Hematopoietic multipotent progenitor cell treated with erythropoietin and hydrocortisone succinate and interleukin-3 and kit ligand, for 8 days (in vitro differentiated cells): ENCODE measurements at places on chromosomes 6 and 20.
A peak's percentile ranks its signal among the peaks of the same experiment; 100 is the strongest.

GRCh38 chr6:36248980-36249379, 20.9 kb upstream of the PNPLA1 start:
- no peak for DNase-seq

GRCh38 chr6:25166955-25167748, 112.0 kb upstream of the CARMIL1 start:
- DNase-seq, result no peak

GRCh38 chr20:10777710-10778109, 103.9 kb upstream of the JAG1 start:
- no peak for DNase-seq

DNA sequence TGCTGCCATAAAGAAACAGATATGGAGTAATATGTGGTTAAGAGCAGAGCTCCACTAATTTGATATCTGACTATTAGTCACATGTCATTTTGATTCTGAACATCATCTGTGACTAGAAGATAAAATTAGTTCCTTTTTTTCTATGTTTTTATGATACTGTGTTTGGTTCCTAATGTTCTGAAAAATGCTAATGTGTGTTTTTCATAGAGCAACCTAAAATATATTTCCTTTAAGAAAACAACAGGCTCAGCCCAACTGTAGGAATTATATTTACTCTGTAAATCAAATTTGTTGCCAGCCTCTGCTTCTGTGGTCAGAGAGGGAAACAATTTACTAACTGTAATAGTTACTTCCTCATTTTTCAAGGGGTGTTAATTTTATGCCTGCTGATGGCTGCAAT, 33.3 kb upstream of the TXLNB start:
- DNase-seq, result peak; percentile 66

GRCh38 chr6:75196081-75196687, 9.7 kb downstream of the COL12A1 start:
- no peak for DNase-seq

GRCh38 chr6:111477481-111477938, 5.5 kb downstream of the REV3L start:
- DNase-seq, result no peak

GRCh38 chr20:14673164-14673563, 335.8 kb upstream of the FLRT3 start:
- no peak for DNase-seq

DNA sequence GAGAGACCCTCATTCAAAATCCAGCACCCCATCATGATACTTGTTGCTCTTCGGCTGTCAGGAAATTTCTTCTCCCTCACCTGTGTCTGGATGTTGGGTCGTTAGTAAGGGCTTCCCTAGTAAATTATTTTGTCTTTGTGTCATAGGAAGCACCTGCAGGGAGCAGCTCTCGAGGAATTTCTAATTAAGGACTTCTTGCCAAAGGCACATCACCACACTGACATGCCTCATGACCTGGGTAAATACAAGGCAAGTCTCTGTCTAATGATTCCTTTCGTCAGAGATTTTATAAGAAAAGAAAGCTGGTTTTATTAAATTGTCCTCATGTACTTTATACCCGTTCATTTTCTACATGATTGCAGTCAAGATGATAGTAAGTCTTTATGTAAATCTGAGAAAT, at the start of gene NOX3:
Gene NOX3 (minus strand): TSS at position 74 of the 400 bp plus-strand sequence. CDS start 39 bp downstream, at position 35.
- DNase-seq, result no peak

DNA sequence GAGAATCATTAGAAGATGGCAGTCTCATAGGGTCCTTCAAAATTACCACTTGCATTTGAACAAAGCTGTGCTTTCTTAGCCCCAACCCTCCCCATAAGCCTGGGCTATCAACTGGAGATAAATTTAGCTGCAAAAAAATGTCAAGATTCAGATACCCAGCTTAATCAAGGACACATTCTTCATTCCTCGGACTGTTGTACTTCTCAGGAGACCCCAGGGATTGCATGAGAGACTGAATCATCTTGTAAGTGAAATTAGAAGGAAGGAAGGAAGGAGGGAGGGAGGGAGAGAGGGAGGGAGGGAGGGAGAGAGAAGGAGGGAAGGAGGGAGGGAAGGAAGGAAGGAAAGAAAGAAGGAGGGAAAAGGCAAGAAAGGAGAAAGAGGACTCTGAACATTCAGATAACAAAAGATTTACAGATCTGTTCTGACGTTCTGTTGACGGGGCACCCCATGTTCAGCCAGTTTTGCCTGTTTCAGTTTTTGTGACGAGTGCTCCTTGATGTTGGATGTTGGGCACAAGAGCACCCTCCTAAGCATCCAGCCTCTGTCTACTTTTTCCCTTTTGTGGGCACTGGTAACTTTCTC, 498.7 kb downstream of the PREX1 start:
- no peak for DNase-seq

- DNase-seq, result no peak
Measured at GRCh38 chr6:159233365-159234101, 64.3 kb downstream of the FNDC1 start.

DNA sequence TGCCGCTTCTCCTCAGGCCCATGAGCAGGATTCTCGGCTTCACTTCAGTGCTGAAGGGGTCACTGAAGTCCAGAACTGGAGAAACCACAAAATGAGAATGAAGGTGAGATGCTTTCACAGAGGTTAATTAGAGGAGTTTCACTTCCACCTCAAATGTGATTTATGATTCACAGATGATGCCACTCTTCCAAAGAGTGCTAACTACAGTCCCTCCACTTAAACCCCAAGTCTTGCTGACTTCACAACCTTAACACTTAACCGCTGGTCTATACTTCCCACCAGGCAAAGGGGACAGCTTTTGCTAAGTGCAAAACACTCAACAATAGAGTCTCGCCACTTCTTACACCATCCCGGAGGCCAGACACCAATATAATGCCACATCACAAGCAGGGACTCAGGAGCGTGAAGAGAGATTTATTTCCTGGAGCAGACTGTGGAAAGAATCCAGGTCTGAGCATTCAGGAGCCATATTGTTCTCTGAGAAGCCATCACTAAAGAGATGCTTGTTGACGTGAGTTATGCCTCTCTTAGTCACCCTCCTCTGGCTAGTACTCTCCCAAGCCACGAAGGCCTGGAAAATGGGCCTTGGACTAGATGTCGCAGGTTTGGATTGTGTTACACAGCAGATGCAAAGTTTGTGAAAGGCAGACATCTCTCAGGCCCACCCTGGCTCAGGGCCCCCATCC, 24.4 kb downstream of the RRAGD start:
- DNase-seq, result no peak

GRCh38 chr6:46949632-46950280, 28.0 kb upstream of the ADGRF5 start:
- DNase-seq, result no peak

- no peak for DNase-seq
Measured at GRCh38 chr6:4961322-4962168, 42.3 kb downstream of the RPP40 start.

GRCh38 chr20:53495398-53496092, 98.1 kb downstream of the ZNF217 start:
- no peak for DNase-seq

- no peak for DNase-seq
Measured at GRCh38 chr6:53241938-53242337, 93.3 kb upstream of the GCM1 start.

GRCh38 chr6:33081098-33081824, 5.5 kb downstream of the HLA-DPB1 start:
- DNase-seq, result no peak
